CD4-positive, alpha-beta T cell treated with Interleukin-17A for 4 hours (primary cell): ENCODE measurements at places on chromosomes 5 and 9.

DNA sequence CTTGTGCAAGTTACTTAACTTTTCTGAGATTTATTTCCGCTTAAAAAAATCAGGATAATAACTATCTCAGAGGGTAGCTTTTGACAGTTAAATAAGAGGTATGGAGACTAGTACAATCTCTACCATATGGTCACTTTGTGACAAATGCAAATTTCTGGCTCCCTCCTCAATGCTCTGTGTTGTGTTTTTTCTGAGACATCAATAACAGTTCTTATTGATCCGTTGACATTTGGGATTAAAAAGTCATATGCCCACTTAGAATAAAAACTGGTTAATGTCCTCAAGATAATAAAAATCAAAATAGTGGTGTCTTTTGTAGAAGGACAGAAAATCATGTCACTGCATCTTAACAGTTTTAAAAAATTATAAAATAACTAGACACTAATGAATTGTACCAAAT, 24.7 kb upstream of the LNPEP start:
- no peak for DNase-seq

GRCh38 chr5:130331332-130331731, 427.1 kb downstream of the CHSY3 start:
- DNase-seq, result no peak

GRCh38 chr5:14138608-14139540, 4.3 kb upstream of the TRIO start:
- no peak for DNase-seq

DNA sequence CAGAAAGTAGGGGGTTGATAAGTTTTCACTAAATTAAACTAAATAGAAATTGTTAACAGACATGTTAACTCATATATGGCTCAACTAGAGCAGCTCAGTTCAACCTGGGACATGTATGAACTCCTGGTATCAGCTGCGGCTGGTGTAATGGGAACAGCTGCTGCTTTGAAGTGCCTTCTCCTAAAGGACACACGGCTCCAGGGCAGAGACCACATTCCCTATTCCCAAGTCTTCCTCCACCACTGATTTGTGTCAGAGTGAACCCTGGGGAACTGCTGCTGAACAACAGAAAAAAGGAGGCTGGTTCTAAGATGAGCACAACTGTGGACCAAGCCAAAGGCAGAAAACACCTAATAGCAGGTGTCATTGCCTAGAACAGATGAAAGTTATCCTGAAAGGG, 71.1 kb downstream of the MAPKAP1 start:
- no peak for DNase-seq

DNA sequence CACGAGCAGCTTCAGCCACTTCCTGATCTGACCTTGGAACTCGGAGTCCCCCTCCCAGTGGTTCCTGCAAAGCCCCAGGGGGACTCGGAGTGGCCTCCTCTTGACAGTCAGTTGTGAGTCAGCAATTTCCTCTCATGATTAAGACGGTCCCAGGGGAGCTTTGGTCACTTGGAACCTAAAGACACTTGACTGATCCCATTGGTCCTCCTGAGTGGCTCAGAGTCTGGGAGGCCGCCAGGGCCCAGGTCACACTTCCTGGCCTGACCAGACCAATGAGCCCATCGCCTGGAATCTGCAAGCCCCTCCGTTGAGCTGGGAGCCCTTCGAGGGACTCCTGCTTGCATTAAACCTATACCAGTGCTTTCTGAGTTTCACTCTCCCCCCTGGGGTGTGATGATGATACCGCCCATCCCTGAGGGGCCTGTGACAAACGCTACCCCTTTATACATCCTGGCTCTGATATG, 29.1 kb downstream of the TSPAN17 start:
- no peak for DNase-seq
